ENCODE measurements at places on chromosomes 11 and 22.

DNA sequence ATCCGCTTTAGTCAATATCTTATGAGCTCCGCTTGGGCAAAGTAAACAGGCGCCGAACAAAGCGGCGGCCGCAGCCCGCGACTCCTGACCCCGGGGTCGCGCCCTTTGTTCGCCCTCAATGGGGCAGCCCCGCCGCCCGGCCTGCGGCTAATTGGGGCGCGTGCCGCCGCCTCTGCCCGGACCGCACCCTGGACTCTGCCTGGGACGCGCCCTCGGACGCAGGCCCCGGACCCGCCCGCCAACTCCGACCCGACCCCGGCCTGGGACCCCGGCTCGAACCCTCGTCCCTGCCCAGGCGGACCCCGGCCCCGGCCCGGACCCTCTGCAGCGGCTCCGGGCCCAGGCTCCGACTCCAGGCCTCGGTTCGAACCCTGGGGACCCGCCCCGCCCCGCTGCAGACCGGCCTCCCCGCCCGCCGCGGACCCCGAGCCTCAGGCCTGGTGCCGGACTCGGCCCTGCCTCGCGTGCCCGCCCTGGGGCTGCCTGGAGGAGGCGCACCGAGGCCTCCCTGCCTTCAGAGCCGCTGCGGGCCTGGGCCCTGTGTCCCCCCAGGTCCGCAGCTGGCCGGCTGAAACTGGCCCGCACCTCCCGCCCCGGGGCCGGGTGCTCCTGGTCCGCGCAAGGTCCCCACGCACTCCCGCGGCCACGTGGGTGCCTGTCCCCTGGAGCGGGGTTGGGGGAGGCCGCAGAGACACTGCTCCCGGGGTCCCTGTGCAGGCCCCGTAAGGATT, 84.7 kb upstream of the WNT7B start:
- no peak for DNase-seq

GRCh38 chr11:83642500-83642899, 356.3 kb upstream of the CCDC90B start:
- DNase-seq = no peak

DNA sequence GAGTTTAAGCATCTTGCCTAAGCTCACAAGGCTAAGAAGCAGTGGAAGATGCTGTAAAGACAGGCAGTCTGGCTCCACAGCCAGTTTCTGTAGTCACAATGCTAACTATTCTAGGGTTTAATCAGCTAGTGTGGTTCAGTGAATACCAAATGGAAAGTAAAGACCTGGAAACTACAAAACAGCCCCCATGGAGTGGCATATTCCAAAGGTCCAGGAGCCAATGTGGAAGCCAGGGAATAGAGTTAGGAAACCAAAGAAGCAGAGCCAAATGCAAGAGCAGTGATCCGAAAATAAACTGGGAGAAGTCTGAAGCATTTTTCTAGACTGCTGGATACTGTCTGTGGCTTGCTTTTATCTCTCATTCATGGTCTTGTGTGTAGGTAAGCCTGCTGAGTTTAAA, 731.2 kb upstream of the ANO5 start:
- DNase-seq = no peak

DNA sequence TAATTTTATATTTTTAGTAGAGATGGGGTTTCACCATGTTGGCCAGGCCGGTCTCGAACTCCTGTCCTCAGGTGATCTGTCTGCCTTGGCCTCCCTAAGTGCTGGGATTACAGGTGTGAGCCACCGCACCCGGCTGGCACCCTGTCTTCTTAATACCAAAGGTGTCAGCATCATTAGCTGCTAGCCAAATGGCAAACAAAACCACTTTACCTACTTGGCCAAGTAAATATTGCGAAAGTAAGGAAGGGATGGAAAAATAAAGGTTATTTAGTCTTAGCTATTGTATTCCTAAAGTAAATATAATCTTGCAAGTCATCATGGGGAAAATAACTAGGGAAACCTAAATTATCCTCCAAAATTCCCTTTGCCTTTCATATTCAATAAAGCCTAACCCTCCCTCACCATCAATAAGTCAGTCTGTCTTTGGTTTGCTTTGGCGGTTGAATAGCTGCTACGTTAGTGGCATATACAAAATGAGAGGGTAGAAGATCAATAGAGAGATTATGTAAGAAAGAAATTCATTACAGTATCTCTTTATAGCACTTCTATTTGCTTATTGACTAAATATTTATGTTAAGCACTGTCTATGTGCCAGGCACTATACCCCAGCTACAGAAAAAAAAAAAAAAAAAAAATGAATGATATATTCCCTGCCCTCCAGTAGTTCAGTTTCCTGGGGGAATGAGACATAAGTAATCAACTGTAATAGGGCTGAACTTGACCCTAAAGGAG, 40.2 kb upstream of the CFAP300 start:
- no peak for DNase-seq

GRCh38 chr22:47069270-47069669, 306.8 kb downstream of the TBC1D22A start:
- no peak for DNase-seq

GRCh38 chr11:134038897-134039470, 29.9 kb upstream of the JAM3 start:
- no peak for DNase-seq

DNA sequence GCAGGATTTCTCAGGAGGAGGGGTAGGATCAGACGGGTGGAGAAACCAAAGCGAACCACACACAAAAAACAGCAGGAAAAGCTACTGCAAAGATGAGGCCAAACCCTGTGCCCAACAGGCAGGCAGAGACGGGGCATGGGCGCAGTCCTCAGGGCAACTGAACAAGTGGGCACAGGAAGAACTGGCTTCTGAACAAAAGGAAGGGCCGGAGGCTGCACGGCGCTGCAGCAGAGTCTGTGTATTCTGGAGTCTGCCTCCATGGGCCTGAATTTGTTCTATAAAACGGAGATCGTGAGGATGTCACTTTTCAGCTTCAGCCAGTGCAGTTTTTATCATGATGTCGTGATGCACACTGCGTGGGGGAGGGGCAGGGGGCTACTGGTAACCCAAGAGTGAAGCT, 1026.0 kb downstream of the TBC1D22A start:
- no peak for DNase-seq

DNA sequence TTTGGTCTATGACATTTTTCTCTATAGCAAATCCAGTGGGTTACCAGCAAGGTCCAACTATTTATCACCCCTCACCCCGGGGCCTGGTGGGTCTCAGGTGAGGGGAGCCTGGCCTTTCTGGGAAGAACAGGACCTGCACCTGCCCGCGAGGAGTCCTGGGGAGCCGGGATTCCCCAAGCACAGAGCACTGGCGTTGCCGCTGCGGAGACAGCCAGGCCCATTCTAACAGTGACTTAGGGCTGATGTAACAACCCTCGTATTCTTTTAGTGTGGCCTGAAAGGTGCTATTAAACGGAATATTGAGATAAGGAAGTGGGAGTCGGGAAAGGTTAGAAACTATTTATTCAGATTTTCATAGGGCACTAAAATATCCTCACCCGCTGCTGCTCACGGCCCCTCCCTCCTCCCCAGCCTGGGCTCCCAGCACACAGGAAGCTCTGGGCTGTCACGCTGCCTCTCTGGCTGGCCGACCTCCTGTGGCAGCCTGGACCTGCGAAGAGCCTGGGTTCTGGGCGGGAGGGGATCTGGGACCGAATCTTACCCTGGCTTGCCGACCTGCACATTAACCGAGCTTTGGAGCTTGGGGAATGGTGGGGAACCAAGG, 141.2 kb downstream of the MIAT start:
- DNase-seq = no peak

DNA sequence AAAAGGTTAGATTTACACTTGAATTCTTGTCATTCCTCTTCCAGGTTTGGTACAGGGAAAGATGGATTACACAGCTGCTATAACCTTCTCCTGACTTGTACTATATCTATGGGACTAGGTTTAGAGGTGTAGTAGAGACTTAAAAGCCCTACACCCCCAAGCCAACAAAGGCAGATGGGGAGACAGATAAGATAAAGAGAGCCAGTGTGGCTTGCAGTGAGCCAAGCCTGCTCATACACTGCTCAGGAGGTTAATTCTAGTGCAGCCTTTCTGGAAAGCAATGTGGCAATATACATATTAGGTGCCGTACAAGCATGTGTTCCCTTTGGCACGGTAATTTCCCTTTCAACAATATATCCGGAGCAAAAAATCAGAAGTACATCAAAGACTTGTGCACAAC, 10.8 kb downstream of the SIK3 start:
- DNase-seq = no peak

DNA sequence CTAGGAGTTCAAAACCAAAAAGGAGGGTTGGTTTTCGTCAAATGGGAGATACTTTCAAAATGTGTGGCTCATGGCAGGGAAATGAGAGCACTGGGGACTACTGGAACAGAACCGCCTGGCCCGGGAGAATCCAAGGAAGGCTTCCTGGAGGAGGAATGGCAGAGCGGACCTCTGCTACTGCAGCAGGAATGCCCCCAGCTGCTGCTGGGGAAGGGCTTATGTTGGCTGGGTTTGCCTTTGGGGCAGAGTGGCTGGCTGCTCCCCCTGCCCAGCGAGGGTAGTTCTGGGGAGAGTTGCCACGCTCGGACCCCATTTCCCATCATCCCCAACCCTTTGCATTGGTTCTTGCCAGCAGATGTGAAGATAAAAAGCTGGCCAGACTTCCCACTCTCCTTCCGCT, 10.6 kb upstream of the APOBEC3A start:
- DNase-seq = no peak

- no peak for DNase-seq
These were observed 3.9 kb downstream of the RASL10A start for GRCh38 chr22:29311464-29312217.

DNA sequence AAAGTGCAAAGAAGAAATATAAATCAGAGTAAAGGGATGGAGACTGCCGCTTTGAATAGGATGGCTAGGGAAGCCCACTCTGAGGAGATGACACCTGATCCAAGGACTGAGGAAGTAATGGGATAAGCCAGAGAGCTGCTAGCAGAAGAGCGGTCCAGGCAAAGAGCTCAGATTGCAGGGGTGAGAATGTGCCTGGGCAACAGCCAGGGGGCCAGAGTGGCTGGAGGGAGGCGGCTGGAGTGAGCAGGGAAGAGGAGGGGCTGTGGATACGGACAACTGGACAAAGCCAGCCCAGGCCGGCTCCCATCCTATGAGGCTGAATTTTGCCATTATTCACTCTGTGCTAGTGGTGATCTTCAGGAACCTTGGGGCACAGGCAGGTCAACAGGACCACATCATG, 360.3 kb upstream of the SYN3 start:
- DNase-seq = no peak

GRCh38 chr11:76772100-76772782, 10.9 kb upstream of the TSKU start:
- DNase-seq = no peak

DNA sequence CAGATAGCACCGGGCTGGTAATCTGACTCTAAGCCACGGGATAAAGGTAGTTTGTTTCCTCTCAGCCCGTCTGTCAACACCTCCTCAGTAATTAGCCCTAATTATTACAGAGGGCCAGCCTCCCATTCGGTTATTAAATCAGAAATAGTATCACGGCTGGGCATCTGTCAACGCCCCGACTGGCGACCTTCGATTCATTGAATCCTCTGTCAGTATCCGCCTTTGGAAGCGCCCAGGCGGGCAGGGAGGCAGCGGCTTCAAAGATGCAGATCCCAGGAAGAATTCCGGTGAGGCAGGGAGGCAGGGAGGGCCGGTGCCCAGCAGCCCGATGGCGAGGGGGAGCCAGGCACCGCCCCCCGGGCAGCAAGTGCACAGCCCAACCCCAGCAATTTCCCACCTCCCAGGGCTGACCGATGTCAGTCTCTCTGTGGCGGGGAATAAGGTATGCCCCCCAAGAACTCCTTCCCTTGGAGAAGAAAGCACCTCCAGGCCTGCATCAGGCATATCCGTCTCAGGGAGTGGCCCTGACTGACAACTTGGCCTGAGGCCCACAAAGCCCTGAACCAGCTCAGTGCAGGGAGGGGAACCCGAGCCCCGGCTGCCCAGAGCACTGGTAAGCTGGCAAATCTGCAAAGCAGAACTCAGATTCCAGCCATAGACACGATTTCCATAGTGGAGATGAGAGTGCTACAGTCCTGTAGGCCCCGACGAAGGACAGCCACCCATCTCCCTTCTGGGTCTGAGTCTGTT, 11.4 kb downstream of the GNB1L start:
- DNase-seq = no peak

DNA sequence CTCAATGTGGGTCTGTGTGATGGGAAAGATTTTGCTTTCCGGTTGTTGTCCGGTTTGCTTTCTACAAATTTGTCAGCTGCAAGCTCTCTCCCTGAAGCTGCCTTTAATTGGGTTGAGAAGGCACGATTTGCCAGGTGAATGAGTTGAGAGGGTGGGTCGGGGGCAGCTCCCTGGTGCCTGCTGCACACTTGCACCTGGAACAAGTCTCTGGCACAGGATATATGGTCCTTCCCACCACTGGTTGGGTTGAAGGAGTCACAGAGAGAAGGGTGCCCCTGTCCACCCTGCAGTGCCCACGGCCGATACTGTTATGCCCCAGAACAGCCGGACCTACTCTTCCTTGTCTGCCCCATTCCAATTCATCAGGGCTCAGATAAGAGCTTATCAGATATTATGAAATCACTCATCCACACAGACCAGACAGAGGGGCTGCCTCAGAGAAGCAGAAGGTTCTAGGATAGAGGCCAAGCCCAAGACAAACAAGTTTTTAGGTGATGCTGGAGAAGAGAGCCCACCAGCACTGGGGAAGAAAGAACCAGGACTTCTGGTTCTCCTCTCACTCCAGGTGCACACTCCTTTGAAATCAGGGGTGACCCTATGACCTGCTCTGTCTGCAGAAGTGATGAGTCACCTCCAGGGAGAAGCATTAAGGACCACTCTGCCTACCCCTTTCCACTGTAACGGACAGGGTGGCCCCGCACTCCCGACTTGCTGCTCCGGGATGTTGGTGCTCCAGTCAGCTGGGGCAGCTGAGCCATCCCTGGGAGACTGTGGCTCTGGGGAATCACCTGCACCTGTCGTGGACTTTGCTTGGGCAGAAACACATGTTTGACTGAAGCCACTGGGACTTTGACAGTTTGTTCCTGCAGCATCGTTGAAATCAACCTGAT, 45.3 kb downstream of the RTL6 start:
- DNase-seq = no peak

- DNase-seq = peak; percentile 5
These were observed 35.1 kb downstream of the WT1 start for GRCh38 chr11:32400196-32400595.

- no peak for DNase-seq
These were observed 290.3 kb upstream of the API5 start for GRCh38 chr11:43021466-43021865.

DNA sequence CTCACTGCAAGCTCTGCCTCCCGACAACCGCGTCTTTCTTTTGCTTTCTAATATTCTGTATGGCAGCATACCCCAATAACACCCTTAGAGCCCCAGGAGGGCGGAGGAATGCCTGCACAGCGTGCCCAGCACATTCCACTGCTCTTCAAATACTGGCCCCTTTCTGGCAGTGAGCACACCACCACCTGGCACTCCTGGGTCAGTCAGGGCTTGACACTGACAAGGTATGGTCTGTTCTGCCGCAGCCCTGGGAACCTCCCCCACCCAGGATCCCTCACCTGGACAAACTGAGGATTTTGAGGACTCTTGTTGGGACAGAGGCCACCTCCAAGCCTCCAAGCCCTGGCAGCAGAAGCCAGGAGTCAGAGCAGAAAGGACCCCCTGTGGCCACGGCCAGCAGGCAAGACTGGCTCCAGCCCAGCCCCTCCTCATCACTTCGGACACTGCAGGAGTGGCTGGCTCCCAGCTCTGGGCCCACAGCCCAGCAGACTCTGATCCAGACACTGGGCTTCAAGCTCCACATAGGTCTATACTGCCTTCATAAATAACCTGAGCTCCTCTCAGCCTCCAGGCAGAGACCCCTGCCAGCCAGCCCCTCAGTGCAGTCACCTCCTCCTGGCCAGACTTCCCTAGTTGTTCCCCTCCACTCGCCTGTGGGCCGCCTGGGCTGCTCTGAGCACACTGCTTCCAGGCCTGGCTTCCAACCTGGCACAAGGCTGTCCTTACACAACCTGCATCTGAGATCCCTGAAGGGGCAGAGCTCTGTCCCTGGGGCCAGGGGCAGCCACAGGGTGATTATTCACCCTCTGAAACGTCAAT, 14.5 kb downstream of the CARS1 start:
- DNase-seq = no peak
